Thymus (tissue), 14 donors: ENCODE measurements at places on chromosomes 6 and 20. TPM values are rescaled to one million over a fixed set of nuclear protein-coding genes. Genes with fewer than 3 reads are reported as not detected.

The SLC32A1 gene
- not detected for total RNA-seq

The GSS gene
- total RNA-seq = 32.0 TPM

The SH3BGRL2 gene
- total RNA-seq = 3.8 TPM

The MEI4 gene
- 0.05 TPM for total RNA-seq

The ELOVL4 gene
- total RNA-seq = 41.6 TPM

DNA sequence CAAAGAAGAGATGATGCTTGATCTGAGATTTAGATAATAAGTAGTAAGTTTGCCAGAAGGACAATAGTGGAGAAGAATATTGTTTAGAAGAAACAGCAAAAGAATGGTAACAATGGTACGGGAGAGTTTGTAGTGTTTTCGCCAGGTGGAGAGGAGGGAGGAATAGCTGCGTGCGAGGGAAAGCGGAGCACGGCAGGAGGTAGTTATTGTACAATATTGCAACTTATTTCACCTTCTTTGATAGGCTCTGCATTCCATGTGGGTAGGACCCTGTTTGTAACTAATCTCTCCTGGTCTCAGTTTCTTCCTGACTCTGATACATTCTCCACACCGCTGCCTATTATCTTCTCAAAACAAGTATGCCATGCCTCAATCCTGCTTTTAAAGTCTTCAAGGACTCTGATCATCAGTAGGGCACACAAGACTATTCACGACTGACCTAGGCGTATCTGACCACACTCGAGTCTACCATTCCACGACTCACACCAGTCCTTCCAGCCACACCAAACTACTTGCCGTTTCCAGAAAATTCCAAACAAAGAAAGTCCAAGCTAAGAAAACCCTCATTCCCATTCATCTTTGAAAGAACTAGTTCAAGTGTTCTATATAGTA lies 1.1 kb downstream of the PPIL4 start:
- DNase-seq = no peak

GRCh38 chr6:106194949-106195921 lies 109.1 kb downstream of the PRDM1 start:
- DNase-seq = peak; percentile 21

DNA sequence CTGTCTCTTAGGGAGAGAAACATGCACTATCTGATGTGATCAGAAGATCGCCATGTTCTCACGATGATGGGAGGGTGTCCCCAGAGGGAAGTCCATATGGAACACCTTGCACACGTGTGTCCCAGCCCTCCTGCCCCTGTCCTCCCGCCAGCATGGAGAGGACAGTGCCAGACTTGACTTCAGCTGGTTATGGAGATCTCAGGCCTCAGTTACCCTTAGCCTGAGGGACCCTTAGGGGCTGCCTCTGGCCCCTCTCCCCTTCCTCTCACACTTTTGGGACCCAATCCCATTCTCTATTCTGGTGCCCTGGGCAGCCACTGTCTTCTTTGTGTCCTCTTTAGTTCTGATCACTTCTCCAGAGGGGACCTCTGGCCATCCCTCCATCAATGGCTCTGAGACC lies 1.6 kb downstream of the TREML4 start:
- DNase-seq = no peak

GRCh38 chr20:12372557-12372956 lies 454.9 kb downstream of the BTBD3 start:
- no peak for DNase-seq

DNA sequence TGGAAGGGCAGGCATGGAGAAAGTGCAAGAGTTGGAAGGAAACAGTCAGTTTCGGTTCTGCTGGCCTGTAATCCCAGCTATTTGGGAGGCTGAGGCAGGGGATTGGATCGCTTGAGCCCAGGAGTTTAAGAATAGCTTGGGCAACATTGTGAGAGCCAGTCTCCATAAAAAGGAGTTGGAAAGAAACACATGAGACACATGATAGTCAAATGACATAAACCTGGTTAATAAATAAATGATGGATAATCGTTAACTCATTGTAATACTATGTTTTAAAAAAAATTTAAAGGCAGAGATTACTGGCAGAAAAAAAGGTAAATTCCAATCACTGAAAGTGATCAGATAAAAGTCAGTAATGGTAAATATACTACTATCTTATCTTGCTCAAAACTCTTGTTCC lies 37.2 kb upstream of the PHACTR1 start:
- no peak for DNase-seq

DNA sequence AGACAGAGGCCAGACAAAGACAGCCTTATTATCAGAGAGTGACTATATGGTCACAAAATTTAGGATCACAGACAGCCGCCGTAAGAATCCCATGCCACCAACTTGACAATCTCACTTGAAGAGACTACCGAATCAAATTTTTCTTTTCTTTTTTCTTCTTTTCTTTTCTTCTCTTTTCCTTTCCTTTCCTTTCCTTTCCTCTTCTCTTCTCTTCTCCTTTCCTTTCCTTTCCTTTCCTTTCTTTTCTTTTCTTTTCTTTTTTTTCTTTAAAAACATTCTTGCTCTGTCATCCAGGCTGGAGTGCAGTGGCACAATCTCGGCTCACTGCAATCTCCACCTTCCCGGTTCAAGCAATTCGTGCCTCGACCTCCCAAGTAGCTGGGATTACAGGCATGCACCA lies 1.2 kb upstream of the EPPIN start:
- no peak for DNase-seq

DNA sequence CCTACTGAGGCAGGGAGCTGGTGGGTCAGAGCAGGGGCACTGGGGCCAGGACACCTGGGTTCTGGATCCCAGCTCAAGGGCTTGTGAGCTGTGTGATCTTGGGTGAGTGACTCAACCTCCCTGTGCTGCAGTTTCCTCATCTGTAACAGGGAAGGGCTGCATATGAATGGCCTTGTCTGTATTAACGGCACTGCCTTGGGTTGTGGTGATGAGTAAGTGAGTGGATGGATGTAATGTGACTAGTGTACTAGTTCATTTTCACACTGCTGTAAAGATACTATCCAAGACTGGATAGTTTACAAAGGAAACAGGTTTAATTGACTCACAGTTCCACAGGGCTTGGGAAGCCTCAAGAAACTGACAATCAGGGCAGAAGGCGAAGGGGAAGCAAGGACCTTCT lies 233.5 kb downstream of the TAF4 start:
- DNase-seq = no peak

GRCh38 chr20:50693001-50693400 lies 1.7 kb upstream of the RIPOR3 start:
- no peak for DNase-seq

DNA sequence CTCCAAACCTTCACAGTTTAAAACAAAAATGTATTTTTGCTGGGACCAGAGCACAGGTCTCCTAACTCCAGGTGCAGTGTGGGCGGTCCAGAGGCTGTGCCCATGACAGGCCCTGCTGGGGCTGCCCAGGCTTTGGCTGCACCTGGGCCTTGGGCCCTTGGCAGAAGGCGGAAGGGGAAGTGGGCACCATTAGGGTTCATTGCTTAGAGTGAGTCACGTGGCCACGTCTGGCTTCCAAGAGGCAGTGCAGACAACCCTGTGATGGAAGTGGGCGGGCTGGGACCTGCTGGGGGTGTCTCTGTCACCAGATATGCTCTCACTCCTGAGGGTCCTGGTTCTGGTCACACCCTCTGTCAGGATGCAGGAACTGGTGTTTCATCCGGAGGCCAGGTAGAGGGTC lies 302.2 kb downstream of the QKI start:
- no peak for DNase-seq

GRCh38 chr6:40256831-40257230 lies 322.6 kb upstream of the MOCS1 start:
- DNase-seq = no peak

GRCh38 chr6:139425780-139426179 lies 51.3 kb upstream of the CITED2 start:
- no peak for DNase-seq

- no peak for DNase-seq
These were observed 27.8 kb upstream of the SRPK1 start for GRCh38 chr6:35948725-35949124.

DNA sequence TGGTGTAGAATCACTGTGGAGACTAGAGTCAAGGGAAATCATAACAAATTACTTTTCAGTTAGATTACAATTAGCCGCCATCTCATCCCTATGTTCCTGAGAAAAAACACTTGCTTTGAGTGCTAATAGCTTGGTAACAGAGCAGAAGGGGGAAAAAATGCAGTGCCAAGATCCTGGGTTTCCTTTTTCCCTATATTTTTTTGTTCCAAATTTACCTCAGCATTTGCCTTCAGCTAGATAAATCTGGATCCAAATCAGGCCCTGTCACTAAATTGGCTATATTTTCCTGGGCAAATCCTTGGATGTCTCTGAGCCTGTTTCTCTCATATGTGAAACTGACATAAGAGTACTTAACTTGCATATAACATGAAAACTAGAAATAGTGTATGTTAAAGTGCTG lies 86.0 kb downstream of the TENT5A start:
- no peak for DNase-seq

DNA sequence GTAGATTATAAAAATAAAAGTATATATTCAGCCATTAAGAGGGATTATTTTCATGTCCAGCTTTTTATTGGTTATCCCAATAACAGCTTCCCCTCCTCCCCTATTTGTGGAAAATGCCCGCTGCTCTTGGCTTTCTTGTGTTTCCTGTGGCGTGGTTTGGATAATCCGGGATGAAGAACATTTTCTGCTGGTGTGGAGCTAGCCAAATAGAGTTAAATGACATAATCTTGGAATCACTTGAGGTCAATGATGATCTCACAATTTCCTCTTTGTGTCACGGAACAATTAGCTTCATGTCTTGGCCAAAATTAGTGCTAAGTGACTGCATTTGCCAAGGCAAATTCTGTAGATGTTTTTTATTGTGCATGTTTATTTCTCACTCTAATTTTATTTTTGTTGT lies 394.0 kb downstream of the LAMA2 start:
- no peak for DNase-seq
